ENCODE measurements at places on chromosomes 6 and 20. TPM values are rescaled to one million over a fixed set of nuclear protein-coding genes. Genes with fewer than 3 reads are reported as not detected.

- H3K27ac ChIP-seq = no peak overlapping the region
- H3K4me1 ChIP-seq = no peaks in the 10 kb centered on the region
- DNase-seq = no peak
- no peak overlapping the region for H3K4me3 ChIP-seq
- peaks cover 41% of the 10 kb centered on the region for H3K36me3 ChIP-seq
Measured at GRCh38 chr20:25686081-25687067, 10.3 kb downstream of the ZNF337 start.

DNA sequence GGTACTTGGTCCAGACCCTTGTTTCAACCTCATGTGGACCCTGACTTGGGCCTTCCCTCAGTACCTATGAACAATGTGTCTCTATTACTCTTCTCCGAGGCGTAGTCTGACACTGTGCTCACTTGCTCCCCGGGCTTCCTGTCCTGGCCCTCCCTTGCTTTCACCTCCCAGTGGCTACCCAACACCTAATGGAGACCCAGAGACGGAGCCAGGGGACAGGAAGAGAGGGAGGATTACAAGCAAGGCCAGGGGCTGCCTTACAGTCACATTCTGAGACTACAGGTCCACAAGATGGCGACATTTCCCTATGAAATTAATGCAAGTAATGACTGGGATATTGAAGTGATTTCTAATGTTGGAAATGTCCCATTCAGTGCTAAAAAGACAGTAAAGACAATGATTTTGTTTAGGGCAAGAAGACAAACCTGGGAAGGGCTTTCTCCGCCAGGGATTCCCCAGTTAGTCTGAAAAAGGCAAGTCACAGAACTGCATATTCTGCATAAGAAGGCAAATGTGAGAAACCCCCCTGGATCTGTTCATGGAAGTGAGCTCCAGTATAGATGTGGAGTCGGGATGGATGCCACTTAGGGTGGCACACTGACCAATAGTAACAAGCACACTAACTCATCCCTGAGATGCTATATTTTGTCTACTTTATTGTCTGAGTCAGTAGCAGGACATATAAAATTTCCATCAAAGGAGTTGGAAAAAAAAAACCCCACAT, 44.0 kb upstream of the ZBTB24 start:
- H3K27me3 ChIP-seq = no peaks in the 10 kb centered on the region
- no peak overlapping the region for H3K27ac ChIP-seq

GRCh38 chr6:2949536-2950083, 21.8 kb downstream of the SERPINB6 start:
- H3K4me1 ChIP-seq = peaks cover 17% of the 10 kb centered on the region
- H3K4me3 ChIP-seq = no peak overlapping the region
- no peak for DNase-seq

DNA sequence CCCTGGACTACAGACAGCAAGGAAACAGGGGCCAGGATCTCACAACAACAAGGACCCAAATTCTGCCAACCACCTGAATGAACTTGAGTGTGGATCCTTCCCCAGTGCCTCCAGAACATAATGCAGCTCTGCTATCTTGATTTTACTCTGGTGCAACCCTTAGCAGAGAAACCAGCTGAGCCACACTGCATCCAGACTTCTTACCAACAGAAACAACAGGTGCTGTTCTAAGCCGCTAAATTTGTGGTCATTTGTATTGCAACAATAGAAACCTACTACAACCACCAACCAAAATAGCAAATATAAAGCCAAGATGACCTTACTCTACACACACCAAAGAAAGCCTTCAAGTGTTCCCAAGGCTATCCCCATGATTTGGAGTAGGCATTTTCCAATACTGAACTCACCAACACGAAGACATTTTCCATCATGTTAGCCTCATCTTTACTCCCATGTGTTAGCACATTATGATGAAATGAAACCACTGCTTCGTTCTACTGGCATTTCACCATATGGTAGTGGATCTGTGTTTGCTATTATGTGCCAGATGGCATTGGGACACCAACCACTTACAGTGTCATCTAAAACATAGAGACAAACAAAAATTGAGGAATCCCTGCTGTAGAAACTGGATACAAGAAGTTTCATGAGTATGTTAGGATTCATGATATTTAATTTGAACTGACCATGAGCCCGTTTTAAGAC, 249.8 kb upstream of the ID4 start:
- no peaks in the 10 kb centered on the region for H3K4me1 ChIP-seq
- H3K4me3 ChIP-seq = no peak overlapping the region
- DNase-seq = no peak
- H3K27ac ChIP-seq = no peak overlapping the region
- no peaks in the 10 kb centered on the region for H3K36me3 ChIP-seq

DNA sequence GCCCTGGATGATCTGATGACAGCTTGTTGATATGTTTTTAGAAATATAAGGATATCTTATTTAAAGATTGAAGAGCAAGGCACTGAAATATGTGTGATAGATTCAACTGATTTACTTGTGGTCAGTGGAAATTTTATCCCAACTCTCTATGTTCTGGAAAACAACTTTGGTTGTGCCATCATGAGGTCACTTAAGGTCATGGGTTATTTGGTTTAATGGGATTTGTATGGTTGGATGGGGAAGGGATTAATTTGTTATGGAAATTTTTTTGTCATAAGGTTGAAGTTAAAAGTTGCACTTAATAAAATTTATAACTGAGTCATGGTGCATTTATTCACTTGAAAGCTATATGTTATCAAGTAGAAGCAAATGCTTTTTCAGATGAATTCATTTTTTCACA, 214.3 kb upstream of the LAMP5 start:
- DNase-seq = no peak
- H3K27me3 ChIP-seq = no peaks in the 10 kb centered on the region
- no peaks in the 10 kb centered on the region for H3K36me3 ChIP-seq
- no peak overlapping the region for H3K27ac ChIP-seq

GRCh38 chr20:43545837-43546578, 12.8 kb upstream of the SGK2 start:
- no peaks in the 10 kb centered on the region for H3K4me1 ChIP-seq
- H3K36me3 ChIP-seq = peaks cover 58% of the 10 kb centered on the region
- no peak overlapping the region for H3K27ac ChIP-seq
- no peak for DNase-seq

GRCh38 chr6:48826901-48827701, 636.0 kb downstream of the MMUT start:
- H3K36me3 ChIP-seq = no peaks in the 10 kb centered on the region
- peak; percentile 34 for DNase-seq
- H3K27ac ChIP-seq = no peak overlapping the region
- no peak overlapping the region for H3K4me3 ChIP-seq
- no peaks in the 10 kb centered on the region for H3K4me1 ChIP-seq

DNA sequence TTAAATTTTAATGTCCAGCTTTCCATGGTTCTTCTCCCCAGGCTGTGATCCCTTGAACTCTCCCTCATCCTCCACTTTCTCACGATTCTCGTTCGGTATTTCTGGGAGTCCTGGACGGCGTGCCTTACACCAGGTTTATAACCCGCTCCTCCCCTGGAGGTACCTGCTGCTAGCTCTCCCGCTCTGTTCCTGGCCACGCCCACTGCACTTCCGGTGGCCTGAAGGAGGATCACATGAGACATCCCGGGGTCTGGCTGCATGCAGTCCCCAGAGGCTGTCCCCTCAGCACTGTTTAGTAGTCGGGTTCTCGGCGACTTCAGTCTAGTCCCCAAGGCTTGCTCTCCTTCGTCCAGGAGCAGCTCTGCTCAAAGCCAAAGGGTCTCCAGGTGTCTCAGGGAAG, 28.4 kb upstream of the GCLC start:
- no peaks in the 10 kb centered on the region for H3K4me1 ChIP-seq
- DNase-seq = no peak
- no peak overlapping the region for H3K4me3 ChIP-seq
- no peaks in the 10 kb centered on the region for H3K36me3 ChIP-seq
- no peaks in the 10 kb centered on the region for H3K27me3 ChIP-seq

- H3K27ac ChIP-seq = peak overlapping the region; percentile 89
- H3K27me3 ChIP-seq = no peaks in the 10 kb centered on the region
- peaks cover 25% of the 10 kb centered on the region for H3K4me1 ChIP-seq
- DNase-seq = no peak
- peaks cover 6% of the 10 kb centered on the region for H3K36me3 ChIP-seq
Measured at GRCh38 chr20:34956041-34956458, 382 bp downstream of the MYH7B start.

TAGAP gene
- total RNA-seq = 3.1 TPM

KCTD20 gene
- 20.3 TPM for total RNA-seq

BEND6 gene
- 0.58 TPM for total RNA-seq

Data from stomach (tissue), 19 donors.